Activated T-cell treated with anti-CD3 and anti-CD28 coated beads, Interleukin-2, amount 50 U/mL, for 48 hours (primary cell): ENCODE measurements at places on chromosomes 11 and 22.

DNA sequence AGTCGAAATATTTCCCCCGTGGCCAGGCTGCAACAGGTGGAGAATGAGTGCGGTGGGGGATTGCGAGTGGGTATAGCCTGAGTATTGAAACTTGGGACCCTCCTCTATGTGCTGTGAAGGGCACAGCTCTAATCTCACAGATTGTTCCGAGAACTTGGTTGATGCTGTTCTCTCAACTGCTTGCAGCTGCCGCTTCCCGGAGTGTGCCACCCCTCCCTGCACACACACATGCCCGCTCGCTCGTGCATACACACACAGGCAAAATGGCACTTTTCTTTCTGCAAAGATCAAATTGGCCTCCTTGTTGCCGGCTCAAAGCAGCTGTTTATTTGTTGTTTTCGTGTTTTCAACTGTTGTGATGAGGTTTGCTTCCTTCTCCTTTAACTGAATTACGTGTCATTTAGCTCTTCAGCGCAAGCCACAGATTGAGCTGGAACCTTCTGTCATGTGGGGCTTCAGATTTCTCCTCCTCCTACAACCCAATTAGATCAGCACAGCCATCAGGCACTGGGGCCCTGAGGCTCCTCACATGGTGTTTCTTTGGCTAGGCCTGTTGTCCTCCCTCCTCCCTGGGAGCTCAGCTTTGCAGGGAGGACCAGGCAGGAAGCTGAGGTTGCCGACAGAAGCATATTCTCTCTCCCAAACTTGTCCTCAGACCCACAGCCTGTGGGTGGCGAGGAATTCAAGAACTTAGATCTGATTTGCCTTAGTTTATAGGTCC lies 13.9 kb upstream of the B3GAT1 start:
- no peak for DNase-seq

- DNase-seq: no peak
Measured at GRCh38 chr11:78370406-78371172, 47.0 kb downstream of the GAB2 start.

- DNase-seq: no peak
Measured at GRCh38 chr11:1229471-1230120, 6.7 kb downstream of the MUC5B start.

GRCh38 chr11:35352077-35352888 lies 67.1 kb downstream of the SLC1A2 start:
- no peak for DNase-seq

- no peak for DNase-seq
Measured at GRCh38 chr22:35981900-35982299, 46.7 kb downstream of the RBFOX2 start.

DNA sequence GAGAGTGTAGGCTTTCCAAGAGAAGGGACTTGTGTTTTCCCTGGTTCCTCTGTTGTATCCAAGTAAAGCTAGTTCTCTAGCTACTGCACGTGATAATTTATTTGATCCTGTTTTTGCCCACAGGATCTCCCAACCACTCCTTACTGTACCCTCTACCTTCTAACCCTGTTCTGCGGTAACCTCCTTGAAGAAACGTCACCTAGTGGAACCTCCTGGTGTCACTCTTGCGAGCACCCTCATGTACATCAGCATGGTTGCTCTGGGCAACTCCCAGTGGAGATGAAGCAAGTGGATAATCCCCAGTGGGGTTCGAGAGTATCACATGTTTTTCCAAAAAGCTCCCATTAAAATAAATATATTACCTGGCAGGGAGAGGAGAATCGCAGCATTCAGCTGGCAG lies 108.9 kb upstream of the CLMP start:
- no peak for DNase-seq

DNA sequence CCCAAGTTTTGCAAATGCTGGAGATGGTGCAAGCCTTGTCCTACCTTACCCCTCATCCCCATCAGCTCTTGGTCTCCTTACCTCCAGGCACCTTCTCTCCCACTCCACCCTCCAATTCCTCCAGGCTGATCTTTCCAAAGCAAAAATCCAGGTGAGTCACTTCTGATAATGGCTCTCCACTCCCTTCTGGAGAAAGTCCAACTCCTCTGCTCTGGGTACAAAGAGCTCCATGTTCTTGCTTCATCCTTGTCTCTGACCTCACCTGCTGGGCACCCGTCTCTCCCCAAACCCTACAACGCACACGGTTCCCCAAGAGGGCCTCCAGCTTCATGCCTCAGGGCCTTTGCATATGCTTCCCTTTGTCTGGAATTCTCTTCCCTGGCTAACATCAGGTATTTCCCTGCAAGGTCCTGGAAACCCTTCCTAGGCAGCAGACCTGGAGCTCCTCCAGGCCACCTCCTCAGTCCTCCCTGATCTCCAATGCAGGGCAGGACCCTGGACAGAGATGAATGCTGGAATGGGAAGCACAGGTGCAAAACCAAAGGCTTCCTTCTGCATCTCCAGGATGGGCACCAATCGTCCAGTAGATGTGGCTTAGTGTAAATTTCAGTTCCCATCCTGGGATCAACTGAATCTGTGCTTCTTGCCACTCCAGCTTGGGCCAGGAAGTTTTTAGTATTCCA lies 22.7 kb downstream of the IFT27 start:
- DNase-seq: no peak

GRCh38 chr11:46254133-46254491 lies 23.4 kb upstream of the CREB3L1 start:
- no peak for DNase-seq

DNA sequence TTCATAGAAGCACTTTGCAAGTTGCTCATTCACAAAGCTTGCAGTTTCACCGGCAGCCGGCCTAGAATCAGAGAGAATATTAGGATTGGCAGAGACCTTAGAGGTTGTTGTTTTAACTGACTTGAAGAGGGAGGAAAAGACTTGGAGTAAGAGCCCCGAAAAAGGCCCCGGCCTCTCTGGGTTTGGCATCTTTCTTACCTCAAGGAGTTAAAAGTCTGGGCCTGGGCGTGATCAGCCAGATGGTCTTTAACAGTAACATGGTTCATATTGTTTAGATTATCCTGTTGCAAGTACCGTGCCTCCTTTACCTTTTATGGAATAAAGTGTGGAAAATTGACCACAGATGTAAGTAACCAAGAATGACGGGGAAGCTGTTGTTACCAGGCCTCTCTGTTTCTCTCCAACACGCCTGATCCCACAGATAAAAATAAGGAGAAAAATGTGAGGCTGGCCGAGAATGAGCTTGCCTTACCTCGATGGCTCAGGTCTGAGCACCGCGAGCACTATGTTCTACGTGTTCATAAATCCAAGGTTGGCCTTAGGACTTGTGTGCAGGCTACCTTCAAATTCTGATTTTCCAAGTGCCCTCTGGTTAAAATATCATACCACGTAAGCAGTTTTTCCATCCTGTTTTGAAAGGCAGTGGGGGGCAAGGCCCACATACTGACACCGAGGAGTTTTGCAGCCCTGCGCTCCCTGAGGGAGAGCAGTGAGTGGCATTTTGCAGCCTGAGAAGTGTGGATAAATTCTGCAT lies 56.4 kb downstream of the PARVA start:
- DNase-seq: no peak

DNA sequence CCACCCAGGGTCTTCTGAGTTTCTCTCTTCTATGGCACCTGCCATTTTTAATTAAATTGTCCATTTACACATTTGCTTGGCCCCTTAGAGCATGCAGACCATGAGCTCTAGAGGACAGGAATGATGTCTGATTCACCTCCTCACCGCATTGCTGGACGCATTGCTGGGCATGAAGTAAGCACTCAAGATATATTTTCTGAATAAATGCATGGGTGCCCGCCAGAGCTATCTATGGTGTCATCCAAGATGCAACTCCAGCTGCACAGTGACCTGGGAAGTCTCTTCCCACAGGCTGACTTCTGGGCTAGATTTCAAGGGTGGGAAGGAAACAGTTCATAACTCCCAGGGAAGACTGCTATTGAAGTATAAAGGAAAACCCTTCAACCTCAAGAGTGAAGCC lies 66.6 kb upstream of the ASPHD2 start:
- DNase-seq: no peak

DNA sequence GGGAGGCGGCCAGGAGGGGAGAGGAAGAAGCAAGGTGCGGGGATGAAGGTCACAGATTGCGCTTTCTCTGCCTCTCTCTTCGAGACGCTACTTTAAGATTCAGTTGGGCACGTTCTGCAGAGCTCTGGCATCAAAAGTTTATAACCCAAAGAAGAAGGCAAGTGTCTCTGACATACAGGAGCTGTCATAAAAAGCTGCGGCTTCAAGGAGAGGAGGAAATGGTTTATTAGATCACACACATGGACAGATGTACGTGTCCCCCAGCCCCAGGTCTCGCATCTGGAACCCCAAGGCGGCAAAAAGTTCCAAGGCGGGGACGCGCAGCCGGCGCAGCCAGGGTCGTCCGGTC lies 589.0 kb downstream of the OPCML start:
- DNase-seq: no peak

DNA sequence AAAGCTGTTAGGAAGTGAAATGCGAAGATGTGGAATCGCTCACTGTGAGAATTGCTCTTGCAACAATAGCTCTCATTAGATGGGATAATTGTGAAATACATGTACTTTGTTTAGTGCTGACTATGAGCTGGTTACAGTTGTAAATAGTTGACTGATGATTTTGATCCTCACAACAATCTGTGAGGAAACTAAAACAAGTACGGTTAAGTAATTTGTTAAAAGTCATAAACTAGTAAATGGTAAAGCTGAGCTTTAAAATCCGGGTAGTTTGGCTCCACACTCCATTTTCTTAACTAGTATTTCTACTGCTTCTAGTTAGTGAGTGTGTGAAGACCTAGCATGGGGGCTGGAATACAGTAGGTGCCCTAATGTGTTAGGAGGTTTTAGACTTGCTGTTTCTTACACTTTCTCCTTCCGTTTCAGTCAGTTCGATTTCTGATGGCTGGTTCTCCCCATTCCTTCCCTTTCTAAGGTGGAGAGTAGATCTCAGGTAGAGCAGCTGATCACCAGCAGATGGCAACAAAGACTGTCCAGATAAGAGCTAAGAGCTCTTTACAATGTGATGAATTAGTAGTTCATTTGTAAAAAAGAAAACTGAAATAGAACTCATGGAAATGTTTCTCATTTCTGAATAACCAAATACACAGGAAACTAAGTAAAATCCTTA lies 16.3 kb upstream of the CYP2R1 start:
- peak; percentile 30 for DNase-seq

DNA sequence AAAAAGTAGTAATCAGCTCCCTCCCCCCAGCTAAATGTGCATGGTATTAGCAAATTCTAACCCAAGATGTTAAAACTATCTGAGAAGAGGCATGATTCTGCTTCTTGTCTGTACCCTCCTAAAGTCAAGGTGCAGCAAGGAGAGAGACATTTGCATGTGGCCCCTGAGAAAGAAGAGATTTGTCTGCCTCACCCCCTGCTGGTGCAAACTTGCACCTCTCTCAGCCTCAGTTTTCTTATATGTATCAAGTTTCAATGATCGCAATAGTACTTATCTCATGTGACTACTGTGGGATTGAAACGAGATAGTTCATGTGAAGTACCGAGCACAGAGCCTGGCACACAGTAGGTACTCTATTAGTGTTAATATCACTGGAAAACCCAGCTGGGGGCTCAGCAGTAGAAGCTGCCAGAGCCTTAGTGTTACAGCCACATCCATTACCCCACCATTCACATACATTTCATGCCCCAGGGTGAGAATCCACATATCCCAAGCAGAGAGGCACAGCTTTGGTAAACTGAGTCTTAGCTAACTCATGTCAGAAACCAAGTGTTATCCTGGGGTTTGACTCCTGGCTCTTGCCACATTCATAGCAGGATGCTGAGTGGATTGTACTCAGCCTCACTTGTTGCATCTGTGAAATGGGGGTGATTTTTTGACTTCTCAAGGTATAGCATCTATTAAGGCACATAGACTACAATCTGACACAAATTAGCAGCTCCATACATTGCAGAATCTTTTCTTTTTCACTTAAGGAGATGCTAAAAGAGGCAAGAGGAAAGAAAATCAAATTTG lies 24.9 kb downstream of the CD44 start:
- DNase-seq: peak; percentile 56

DNA sequence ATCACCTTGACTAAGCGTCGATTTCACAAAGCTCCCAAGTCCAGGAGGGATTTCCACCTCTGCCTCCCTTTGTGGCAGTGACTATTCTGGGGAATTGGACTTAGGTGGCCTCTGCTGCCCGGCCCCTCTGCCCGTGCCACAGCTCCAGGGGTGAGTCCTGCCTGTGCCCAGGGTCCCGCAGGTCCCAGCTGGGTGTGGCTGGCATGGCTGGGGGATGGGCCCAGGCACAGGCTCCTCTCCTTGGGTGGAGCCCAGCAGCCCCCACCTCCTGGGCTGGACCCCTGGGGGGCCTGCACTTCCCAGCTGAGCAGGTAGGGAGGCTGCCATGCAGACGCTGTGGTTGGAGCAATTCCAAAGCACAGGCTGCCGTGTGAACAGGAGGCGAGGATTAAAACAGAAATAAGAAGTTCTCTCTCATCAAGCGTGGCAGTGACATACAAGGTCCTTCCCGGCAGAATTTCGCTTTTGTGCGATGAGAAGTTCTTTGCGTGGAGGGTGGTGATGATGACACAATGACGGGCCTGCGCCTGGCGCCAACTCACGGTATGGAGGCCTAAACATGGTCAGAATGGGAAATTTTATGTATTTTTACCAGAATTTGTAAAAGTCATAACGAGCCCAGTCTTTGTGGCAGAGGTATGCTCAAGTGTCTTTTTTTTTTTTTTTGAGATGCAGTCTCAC lies 107.3 kb downstream of the BRD1 start:
- no peak for DNase-seq

GRCh38 chr11:116548256-116548655 lies 224.5 kb downstream of the BUD13 start:
- DNase-seq: no peak

DNA sequence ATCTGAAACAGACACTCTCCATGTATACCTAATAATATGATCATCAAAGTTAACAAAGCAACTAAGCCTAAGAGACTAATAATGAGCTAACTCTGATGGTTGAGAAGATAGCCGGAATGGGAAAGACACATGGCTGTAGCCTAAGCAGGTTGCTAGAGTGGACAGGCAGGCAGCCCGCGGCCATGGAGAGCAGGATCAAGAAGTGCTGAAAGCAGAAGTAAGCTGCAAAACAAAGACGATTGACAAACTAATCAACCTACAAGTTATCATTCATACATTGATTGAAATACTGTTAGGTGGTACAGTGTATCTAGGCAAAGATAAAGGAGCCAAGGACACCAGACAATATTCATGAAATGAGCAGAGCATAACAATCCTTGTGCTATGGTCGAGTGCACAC lies 29.3 kb downstream of the SLN start:
- DNase-seq: no peak

GRCh38 chr11:6790546-6790945 lies 7.7 kb downstream of the OR2AG1 start:
- DNase-seq: no peak

DNA sequence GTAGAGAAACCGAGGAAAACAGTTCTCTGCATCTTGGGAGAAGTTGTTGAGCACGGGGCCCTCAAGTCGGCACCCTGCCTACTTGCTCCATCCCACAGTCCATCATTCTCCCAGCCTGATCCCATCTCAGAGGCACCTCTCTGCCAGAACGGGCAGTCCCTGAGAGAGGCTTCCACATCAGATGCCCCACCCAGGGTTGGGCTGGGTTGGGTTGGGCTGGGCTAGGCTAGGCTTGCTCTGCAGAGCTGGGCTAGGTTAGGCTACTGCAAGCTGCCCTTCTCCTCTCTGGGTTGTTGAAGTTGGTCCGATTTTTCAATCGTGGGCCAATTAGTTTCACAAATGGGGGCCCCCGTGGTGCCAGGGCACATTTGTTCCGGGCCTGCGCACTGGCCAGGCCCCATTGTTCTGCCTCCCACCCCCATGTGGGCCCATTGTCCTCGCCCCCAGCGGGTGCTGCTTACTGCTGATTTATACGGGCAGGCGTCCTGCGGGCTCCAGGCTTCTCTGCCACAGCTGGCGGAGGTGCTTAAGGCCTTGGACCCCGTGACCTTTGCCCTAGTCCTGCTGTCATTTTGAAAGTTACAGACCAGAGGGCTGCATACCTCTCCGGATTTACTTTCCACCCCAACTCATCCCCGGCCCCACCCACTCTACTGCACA lies 63.7 kb upstream of the NNMT start:
- no peak for DNase-seq
